Stimulated activated CD8-positive, alpha-beta memory T cell treated with anti-CD3 and anti-CD28 coated beads, Interleukin-4, amount 100 ng/mL, for 1 hour (primary cell): ENCODE measurements at places on chromosomes 1 and 21.

GRCh38 chr1:6612641-6613360 is 730 bp upstream of the PHF13 start:
- DNase-seq = no peak

- no peak for DNase-seq
Observed at GRCh38 chr1:22884806-22885530, 87.7 kb downstream of the LACTBL1 start.

- DNase-seq = no peak
Observed at GRCh38 chr21:16841975-16842695, 670.7 kb upstream of the CXADR start.

DNA sequence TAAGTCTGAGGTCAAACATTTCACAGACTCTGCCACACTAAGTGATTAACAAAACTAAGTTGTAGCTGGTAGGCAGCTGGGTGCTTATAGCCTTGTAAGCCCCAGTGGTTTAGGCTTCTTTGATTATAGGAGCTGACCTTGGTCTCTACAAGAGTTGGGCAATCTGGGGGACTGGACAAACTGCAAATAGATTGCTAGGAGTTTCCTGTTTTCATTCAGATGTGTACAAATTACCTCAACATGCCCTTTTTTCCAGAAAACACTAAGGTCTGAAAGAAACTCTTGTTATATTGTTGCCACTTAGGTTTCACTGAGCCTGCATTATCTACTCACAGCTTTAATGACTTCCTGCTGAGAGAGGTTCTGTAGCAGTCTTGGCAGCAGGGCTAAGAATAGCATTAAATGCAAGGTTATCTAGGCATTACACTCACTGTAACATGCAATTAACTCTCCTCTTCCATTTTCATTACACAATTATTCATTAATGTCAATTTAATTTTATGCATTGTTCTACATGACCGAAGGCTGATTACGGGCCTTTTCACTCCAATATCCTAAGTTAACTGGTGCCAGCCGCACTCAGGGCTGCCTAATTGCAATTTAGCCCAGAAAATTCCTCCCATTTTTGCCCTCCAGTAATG is 314.0 kb downstream of the LMO4 start:
- DNase-seq = no peak

GRCh38 chr21:33314111-33314510 is 10.7 kb upstream of the IFNAR1 start:
- no peak for DNase-seq

DNA sequence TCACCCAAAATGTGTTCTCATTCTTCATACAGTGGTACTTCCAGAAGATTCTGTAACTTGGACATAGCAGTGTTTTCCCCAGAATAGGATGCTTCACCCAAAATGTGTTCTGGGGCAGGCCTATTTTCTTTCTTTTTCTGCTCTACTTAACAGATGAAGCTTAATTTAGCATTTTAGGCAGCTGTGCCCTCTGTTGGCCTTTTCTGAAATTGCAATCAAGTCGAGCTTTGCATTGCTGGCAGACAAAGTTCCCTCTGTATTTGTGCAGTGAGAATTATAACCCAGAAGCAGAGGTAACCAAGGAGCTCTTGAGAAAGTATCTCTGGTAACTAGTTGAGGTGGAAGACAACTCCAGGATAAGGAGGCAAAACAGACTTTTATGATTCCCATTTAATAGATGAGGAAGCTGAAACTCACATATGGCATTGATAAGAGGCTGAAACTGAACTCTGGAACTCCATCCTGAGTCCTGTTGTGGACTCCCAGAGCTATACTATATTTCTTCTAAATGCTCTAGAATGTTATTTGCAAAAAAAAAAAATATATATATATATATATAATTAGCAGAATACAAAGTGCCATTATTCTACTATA is 50.3 kb upstream of the L1TD1 start:
- no peak for DNase-seq

DNA sequence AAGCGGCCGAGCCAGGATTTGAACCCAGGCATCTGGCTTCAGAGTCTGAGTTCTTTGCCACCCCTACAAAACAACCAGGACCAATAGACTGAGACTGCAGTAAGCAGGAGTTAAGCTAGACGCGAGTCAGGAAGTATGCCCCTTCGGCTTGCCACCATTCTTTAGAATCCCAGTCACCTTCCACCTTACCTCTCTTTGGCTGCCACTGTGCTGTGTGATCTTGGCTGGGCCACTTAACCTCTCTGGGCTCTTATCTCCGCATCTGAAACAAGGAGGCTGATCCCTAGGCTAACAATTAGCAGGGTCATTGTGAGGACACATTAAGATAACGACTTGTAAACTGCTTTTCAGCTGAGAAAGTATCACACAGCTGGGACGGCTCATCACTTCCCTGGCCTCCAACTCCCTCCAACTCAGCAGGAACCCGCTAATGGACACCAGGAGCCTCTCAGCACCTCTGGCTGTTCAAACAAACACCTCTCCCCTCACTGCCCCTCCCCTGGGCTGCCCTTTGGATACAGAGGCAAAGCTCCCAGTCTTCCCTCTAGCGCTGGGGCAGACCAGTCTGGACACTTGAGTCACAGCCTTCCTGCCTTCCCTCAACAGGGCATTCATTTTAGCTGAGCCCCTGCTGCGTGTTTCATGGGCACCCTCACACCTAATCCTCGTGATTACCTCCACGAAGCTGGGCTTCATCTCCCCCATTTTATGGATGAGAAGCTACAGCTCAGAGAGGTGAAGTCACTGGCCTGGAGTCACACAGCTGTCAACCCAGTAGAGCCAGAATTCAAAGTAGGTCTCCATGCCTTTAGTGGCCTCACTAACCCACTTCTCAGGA is 83.2 kb downstream of the CAMK2N1 start:
- no peak for DNase-seq

DNA sequence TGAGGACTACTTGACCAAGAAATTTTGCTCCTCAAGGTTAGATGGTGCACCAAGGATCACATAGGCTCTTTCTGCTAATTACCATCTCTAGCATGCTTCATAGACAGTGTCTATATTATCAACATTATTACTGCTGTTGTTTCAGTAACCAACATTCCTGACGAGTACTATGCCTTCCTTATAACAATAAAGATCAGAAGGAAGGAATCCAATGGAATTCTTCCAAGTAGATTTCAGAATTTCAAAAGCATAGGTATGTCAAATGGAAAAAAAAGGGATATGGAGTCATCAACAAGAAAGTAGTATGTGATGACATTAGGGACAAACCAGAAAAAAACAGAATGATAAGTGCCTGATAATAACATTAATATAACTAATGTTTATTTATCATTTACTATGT is 39.6 kb upstream of the LPGAT1 start:
- DNase-seq = no peak

GRCh38 chr1:212228591-212229119 is 56.6 kb upstream of the PPP2R5A start:
- no peak for DNase-seq

- no peak for DNase-seq
Observed at GRCh38 chr1:160534823-160535605, 12.0 kb upstream of the SLAMF6 start.

- no peak for DNase-seq
Observed at GRCh38 chr1:181097242-181097641, 8.7 kb downstream of the IER5 start.

GRCh38 chr1:180198196-180198595 is 31.9 kb upstream of the LHX4 start:
- no peak for DNase-seq

GRCh38 chr1:236734141-236734765 is 48.0 kb downstream of the ACTN2 start:
- no peak for DNase-seq

DNA sequence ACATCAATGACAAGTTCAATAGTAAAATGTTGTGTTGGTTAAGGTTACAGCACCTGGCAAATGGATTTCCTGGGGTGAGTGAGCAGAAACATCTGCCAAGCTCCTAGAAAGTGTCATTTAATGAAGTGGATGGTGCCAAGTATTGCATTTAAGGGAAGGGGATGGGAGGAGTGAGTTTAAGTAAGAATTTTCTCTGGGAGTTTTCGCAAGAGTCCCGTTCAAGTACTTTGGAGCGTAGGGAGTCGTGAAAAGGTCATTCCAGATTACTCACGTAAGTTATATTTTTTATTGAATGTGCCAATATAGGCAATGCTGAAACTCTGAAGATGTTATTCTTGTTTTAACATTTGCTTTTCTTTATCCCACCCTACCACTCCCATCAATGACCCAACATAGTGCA is 117.4 kb upstream of the RAB3GAP2 start:
- no peak for DNase-seq

DNA sequence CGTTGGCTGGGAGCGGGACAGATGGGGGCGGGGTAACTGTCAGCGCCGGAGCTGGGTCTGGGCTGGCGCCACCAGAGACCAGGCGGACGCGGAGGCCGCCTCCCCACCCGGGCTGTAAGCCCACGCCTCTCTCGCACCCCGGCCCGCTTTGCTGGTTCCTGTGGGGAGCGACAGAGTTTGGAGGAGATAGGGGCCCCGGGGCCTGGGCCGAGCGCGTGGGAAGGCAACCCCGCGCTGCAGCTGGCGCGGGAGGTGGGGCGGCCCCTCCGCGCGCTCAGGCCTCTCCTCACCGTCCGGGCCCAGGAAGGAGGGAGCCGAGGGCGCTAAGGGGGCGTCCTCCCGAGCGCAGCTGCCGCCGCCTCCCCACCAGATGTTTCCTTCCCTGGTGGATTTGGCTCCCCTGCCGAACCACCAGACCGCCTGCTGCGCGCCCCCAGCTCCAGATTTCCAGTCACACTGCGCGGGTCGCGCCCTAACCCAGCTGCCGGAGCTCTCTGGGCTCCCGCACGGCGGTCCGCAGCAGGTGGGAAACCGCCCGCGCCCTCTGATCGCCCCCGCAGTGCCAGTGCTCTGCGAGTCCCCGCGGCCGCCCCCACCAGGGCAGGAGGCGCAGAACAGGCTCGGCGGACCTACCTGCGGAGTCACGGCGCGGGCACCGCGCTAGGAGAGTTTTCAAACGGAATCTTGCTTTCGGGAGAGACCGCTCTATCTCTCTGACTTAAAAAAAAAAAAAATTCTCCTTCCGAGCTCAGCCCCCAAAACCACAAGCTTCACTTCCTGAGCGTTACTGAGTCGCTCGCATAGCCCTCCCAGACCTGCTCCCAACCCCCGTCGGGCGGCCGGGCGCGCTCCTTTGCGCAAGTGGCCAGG is 1.1 kb downstream of the GFI1 start:
- peak; percentile 63 for DNase-seq

GRCh38 chr1:2528966-2529783 is 888 bp downstream of the HES5 start:
- no peak for DNase-seq

GRCh38 chr1:17209430-17209829 is 4.5 kb downstream of the PADI1 start:
- DNase-seq = no peak

DNA sequence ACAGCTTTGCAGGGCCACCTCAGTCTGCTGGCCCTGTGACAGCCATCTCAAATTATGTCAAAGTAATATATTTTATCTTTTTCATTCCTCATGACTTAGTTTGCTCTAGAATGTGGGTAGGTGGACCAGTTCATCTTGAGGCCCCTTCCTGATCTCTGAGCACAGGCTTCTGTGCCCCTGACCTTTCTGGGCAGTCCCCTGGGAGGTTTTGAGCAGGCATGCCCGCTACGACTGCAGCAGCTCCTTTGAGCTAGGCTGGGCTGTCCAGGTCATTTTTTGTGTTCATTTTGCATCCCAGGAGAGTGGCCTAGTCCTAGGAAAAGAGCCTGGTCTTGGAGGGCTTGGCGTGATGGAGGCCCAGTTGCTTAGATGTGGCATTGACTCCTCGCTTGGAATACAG is 42.7 kb downstream of the EIF2D start:
- no peak for DNase-seq

GRCh38 chr1:109623601-109624161 is 4.0 kb downstream of the AMPD2 start:
- DNase-seq = no peak

DNA sequence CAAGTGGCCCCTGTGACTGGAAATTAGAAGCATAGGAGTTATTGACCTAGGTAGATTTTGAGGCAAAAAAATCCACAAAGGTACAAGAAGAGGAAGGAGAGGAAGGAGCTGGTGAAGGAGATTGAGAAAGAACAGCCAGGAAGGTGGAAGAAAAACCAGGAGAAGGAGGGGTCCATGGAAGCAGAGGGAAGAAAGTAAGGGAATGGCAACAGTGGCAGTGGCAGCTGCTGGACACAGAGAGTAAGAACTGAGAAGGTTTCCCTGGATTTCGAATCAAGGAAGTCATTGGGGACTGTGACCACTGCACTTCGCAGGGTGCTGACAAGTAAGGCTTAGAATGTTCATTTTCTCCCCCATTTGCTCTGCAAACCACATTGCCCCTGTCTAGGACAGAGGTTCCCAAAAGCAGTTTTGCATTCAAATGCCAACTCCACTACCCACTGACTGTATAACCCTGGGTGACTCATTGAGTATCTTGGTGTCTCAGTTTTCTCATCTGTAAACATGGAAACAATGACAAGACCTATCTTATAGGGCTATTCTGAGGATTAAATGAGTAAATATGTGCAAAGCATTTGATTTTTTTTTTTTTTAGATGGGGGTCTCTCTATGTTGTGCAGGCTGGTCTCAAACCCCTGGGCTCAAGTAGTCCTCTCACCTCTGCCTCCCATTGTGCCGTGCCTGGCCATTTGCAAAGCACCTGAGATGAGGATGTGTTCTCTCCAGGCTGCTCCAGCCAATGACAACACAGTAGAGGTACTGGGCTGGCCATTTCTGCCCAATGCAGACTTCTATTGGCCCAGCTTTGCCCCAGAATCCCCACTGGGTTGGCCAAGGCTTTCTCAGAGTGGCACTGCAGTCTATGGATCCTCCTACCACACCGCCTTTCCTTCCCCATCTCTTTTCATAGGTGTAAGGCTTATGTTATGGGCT is 9.3 kb upstream of the CAPN2 start:
- DNase-seq = no peak

- no peak for DNase-seq
Observed at GRCh38 chr1:197799271-197799670, 24.0 kb upstream of the DENND1B start.

GRCh38 chr21:38533887-38534286 is 35.6 kb upstream of the ERG start:
- DNase-seq = no peak

- no peak for DNase-seq
Observed at GRCh38 chr1:25676488-25676887, 59.9 kb downstream of the MAN1C1 start.

DNA sequence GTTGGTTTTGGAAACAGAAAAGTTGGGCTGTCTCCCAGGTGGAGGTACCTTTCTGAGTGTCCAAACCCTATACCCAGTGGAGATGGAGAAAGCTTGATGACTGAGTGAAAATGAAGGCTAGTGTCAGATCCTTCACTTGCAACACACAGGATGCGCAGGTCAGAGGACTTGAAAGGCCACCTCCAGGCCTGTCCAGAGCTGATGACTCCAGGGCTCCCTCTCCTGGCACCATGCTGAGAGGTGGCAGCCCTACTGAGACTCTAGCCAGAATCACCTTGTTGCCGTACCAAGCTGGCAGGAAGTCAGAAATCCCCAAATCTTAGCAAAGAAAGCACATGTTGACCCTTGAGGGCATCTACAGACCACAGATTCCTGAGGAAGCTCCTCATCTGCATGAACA is 16.4 kb downstream of the KNCN start:
- DNase-seq = no peak

DNA sequence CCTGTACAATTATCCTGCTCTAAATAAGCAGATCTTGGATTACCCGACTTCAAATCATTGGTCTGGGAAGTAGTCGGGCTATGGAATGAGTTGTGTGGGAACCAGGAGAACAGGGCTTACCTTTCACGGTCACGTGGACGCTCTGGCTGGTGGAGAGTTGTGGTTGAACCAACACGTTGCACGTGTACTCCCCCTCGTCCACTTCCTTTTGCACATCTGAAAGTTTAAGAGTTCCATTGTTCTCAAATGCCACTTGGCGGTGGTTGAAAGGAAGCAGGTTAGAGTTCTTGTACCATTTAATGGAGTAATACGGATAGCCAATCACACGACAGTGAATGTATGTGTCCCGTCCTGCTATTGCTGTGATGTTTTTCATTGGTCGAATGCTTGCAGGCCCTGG is 470.7 kb downstream of the PCP4 start:
- no peak for DNase-seq
